PC-3 (cell line): ENCODE measurements at places on chromosomes 3 and 15. TPM values are rescaled to one million over a fixed set of nuclear protein-coding genes. Genes with fewer than 3 reads are reported as not detected.

DNA sequence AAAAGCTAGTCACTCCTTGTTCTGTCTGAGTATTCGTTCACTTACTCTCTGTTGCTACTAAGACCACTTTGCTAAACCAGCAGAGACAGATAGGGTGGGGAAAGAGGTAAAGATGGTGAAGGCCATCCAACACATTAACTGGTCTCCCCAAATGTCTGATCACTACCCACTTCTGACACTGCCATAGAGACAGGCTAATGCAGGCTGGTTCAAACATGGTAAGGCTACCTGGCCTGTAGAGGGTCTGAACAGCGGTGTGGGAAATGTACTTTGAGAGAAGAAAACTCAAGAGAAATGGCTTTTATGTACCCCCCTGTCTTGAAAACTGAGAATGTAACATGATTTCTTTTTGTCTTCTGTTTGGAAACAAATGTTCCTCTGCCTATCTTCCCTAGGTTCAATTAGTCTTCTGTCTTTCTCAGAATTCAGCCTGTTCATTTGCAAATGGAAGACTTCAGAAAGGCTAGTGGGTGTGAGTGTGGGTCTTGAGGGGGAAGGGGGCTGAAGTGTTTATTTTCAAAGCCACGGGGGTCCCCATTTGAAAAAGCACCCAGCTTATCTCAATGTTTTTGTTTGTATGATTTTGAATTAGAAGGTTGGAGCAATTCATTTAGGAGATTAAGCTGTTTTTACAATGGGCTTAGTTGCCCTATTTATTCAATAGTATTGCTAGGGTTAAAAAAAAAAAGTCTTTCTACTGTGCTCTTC is 15.8 kb downstream of the ALDH1A2 start:
- DNase-seq: no peak

Gene RSL24D1
- total RNA-seq: 37.0 and 43.5 TPM in 2 replicates

Gene POLQ
- 9.6 and 22.2 TPM in 2 replicates for total RNA-seq

- no peak for DNase-seq
Measured at GRCh38 chr3:149648525-149648924, 9.3 kb downstream of the WWTR1 start.

Gene RTP1
- not detected in 2 replicates for total RNA-seq

GRCh38 chr3:193190146-193190786 is 50.8 kb upstream of the PLAAT1 start:
- DNase-seq: peak; percentile 44

DNA sequence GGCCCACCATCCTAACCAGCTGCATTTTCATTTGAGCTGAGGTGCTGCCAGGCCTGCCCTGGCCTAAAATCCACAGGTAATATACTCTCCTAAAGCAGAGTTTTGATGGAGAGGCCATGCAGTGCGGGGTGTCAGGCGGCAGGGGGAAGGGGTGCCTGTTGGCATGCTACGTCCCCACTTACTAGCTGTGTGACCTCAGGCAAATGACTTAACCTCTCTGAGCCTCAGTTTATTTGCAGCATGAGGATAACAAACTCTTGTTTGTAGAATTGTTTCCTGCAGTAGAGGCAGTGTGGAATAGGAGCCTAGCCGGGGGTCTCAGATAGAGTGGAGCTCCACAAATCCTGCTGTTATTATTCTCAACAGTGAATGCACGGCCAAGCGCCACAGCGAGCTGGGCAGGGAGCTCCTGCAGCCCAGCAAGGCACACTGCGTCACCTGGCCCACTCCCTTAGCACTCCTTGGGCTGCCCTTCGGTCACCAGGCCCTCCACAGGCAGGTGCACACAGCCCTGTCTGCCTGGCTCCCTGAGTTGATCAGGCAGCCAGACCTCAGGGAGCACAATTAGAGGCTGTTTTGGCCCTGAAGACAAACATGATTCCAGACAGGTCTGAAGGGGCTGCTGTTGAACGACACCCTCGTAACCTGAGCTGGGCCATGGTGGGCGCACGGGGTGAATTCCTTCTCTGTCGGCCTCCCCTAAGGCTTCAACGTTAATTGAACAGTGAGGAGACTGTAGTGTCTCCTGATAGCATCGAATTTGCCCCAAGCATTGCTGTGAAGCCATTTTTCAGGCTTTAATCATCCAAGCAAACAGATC is 248.8 kb upstream of the LYSMD4 start:
- no peak for DNase-seq

- peak; percentile 77 for DNase-seq
Measured at GRCh38 chr3:71503525-71504249, 79.8 kb downstream of the FOXP1 start.

DNA sequence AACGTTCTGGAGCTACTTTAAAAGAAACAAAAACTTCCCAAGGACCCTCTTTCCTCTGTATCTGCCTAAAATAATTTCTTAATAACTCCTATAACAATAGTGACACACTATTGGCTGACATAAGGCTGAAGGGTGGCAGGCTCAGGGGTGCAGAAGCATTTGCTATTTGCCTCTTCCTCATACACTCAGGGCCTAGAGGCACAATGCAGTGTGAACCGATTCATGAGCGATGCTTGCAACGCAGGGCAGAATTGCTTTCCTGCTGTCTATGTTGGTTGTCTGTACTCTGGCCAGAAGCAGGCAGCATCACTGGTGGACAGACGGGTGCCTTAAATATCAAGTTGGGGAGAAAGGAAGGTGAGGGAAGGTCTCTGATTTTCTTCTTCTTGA is 157.4 kb downstream of the AGBL1 start:
- DNase-seq: no peak

GRCh38 chr3:170869239-170869590 is 780 bp downstream of the RPL22L1 start:
- peak; percentile 19 for DNase-seq

DNA sequence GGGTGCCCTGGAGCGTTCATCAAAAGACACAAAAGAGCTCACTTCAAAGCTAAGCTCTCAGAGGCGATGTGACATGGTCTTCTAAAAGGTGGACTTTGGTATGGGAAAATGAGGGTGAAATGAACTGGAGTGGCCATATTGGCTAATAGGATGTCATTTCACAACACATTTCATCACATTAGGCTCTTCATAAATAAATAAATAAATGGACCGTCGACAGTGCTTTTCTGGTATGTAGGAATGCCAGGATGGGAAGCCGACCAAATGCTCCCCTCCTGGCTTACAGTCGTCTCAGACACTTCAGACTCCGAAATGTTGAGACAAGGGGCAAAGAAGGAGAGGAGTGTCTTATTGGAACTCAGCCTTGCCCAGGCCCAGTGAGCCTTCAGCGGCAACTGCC is 383.0 kb downstream of the NTRK3 start:
- no peak for DNase-seq

Gene GHSR
- not detected in 2 replicates for total RNA-seq

GRCh38 chr15:39172380-39173281 is 408.2 kb upstream of the THBS1 start:
- no peak for DNase-seq

- DNase-seq: no peak
Measured at GRCh38 chr3:12956316-12956660, 114.9 kb upstream of the RPL32 start.

GRCh38 chr15:58918239-58918638 is 15.2 kb downstream of the SLTM start:
- no peak for DNase-seq

DNA sequence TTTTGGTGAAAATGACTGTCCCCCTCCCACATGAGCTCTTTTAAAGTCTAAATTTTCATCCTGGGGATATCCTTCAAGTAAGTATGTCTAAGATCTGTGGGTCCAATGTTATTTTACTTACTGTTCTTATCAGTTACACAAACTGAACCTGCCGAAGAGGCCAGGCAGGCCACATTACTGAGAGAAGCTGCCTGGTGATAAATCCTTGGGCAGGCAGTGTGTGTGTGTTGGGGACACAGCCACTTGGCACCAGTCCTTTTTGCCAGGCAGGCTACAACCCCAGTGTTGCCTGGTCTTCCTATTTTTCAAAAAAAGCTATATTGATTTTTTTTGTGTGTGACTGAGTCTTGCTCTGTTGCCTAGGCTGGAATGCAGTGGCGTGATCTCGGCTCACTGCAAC is 50.6 kb upstream of the RASA2 start:
- no peak for DNase-seq

Gene EFCAB12
- total RNA-seq: 0.04 and 0.12 TPM in 2 replicates

Gene DGKG
- total RNA-seq: 2.5 and 2.7 TPM in 2 replicates

DNA sequence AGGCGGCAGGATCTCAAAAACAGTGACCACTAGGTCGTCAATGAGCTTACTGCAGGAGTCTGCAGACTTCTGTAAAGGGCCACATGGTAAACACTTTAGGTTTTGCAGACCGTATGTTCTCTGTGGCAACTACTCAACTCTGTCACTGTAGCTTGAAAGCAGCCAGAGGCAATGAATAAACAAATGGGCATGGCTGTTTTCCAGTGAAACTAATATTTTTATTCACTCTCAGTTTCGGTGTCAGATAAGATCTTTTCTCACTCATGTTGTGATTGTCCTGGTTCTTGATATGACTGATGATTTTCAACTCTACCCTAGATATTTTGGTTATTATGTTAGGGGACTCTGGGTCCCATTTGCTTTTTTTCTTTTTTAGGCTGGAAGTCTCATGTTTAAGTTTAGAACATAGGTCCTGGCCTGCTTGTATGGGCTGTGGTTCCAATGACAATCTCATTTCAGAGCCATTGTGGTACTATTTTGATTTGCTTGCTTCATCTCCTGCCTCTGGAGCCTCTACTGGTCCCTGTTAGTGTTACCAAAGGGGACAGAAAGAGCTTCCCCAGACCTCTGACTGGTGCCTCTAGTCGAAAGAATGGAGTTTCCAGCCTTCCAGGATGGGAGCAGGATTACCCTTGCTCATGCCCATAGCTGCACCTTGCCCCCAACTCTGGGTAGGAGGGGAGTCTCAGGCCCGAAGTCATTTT is 222.0 kb downstream of the STT3B start:
- DNase-seq: peak; percentile 7

Gene GOLGA6D
- not detected in 2 replicates for total RNA-seq

DNA sequence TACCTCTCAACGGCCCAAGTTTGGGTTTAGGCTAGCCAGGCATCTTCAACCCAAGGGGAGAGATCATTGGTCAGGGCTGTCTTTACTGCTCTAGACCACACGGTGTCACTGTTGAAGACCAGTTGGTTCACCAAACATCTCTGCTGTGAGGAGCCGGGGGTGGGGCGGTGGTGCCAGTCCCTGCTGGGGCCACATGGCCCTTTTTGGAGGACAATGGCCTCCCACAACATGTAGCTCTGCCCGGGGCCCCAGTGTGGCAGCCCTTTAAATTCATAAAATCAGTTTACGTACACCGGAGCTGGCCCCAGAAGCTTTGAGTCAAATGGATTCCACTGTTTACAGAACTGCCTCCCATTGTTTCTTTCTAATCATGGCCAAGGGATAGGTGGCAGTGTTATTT is 19.1 kb upstream of the TM4SF18 start:
- DNase-seq: peak; percentile 84

DNA sequence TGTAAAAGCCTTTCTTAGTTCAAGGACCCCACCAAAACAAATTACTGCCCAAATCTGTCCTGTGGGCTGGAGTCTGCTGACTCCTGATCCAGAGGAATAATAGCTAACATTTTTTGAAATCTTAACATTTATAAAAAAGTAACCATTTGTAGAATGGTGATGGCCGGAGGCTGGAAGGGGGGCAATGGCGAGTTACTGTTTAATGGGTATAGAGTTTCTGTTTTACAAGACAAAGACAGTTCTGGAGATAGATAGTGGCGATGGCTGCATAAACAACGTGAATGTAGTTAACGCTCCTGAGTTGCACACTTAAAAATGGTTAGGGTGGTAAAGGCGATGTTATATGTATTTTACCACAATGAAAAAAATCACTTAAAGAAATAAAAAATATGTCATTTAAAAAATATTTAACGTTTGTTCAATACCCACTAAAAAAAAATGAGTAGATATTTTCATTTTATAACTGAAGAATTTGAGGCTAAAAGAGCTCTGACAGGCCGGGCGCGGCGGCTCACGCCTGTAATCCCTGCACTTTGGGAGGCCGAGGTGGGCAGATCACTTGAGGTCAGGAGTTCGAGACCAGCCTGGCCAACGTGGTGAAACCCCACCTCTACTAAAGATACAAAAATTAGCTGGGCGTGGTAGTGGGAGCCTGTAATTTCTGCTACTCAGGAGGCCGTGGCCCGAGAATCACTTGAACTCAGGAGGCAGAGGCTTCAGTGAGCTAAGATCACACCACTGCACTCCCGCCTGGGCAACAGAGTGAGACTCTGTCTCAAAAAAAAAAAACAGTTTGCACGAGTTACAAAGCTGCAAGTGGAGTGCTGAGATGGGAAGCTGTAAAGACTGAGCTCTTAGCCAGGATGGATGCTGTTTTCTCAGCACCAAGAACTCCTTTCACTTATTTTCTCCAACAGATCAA is 37.6 kb downstream of the IGF2BP2 start:
- no peak for DNase-seq

DNA sequence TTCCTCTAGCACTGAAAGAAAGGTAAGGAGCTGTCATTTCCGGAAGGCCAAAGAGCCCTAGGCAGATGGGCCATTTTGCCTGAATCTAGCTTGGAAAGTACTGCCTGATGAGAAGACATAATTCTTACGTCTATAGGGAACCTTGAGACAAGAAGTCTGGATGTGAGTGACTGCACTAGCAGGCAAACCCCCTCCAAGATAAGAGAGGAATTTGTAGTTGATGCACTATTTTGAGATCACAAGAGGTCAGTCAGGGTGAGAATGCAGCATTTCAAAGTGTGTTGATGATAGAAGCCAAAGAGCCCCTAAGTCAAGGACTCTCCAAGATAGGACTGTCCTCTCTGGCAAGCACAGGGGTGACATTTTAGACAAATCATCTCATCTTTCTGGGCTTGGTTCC is 99.2 kb downstream of the HES1 start:
- no peak for DNase-seq

DNA sequence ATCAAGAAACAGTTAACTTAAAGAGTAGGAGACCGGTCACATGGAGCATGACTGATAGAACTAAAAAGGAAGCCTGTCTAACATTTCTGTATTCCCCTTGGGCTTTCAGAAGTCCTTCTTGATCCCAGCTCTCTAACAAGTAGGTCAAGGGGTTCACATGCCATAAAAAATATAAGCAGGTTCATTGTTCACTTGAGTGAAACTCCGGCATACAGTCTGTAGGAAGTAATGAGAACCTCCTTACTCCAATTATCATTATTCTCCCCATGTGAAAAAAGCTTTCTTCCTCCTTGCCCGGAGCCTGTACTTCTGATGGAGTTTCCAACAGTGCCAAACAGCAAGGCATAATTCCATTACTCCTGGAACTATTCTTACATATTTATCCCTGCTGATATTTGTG is 242.8 kb upstream of the CNTN4 start:
- DNase-seq: no peak

GRCh38 chr3:50102558-50102957 is 13.8 kb downstream of the RBM5 start:
- no peak for DNase-seq

- peak; percentile 62 for DNase-seq
Measured at GRCh38 chr15:52005748-52006701, 13.0 kb upstream of the MAPK6 start.

- no peak for DNase-seq
Measured at GRCh38 chr3:168197162-168197561, 101.4 kb upstream of the GOLIM4 start.

- DNase-seq: peak; percentile 71
Measured at GRCh38 chr3:174125267-174125824, 727.8 kb downstream of the NLGN1 start.
